ENCODE measurements at places on chromosomes 11 and 22.

DNA sequence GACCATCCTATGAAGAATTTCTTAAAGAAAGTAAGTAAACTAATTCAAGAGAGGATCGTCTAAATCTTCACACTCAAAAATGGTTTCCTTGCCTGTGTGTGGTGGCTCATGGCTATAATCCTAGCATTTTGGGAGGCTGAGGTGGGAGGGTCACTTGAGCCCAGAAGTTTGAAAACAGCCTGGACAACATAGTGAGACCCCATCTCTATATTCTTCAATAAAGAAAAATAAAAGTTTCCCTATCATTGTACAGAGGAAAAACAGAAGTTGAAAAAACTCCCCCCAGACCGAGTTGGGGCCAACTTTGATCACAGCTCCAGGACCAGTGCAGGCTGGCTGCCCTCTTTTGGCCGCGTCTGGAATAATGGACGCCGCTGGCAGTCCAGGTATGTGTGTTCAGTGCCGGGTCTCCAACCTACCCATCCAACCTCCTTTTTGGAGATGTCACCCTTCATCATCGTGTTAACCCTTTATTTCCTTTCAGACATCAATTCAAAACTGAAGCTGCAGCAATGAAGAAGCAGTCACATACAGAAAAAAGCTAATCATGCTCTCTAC lies 3.0 kb downstream of the RPS25 start:
- DNase-seq, result no peak

DNA sequence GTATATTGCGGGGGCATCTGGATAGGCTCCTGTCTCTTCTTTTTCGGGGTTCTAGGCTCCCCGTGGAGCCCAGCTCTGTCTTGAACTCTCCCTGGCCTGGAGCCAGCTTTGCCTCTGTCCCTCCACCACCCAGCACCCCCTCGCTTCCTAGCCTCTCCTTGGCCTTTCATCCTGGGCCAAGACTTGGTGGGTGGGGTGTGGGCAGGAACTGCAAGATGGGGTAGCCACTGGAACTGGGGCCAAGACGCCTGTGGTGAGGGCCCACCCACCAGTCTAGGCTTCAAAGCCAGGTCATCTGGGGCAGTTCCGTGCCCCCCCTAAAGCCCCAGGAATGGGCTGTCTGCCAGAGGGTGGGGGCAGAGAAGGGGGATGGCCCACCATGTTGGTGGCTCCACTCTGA lies 1.7 kb upstream of the CRYBB1 start:
- no peak for DNase-seq

- DNase-seq, result peak; percentile 56
These were observed 2.6 kb upstream of the HPX start for GRCh38 chr11:6443269-6444003.

DNA sequence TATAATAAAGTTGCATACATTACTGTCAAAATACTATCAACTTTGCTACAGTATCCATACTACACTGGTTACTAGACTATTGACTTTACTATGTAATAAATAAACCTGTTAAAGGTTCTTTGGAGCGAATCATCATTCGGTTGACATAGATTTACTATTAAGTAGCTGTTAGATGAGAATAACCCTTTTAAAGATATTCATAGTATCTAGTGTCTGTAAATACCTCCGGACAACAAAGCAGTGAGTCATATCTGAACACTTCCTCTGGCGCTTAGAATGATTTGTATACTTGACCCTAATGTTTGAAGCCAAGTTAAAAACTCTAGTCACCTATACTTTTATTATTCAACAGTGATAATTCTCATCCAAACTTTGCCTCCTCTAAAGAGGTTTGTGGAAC lies 84.7 kb downstream of the MSANTD4 start:
- no peak for DNase-seq

Data from AG10803 (cell line).